Mucosa of gallbladder (tissue), 1 donor: ENCODE measurements at places on chromosomes 7 and 10. TPM values are rescaled to one million over a fixed set of nuclear protein-coding genes. Genes with fewer than 3 reads are reported as not detected.

- DNase-seq = no peak
These were observed 59.4 kb downstream of the MTPN start for GRCh38 chr7:135917721-135918120.

DNA sequence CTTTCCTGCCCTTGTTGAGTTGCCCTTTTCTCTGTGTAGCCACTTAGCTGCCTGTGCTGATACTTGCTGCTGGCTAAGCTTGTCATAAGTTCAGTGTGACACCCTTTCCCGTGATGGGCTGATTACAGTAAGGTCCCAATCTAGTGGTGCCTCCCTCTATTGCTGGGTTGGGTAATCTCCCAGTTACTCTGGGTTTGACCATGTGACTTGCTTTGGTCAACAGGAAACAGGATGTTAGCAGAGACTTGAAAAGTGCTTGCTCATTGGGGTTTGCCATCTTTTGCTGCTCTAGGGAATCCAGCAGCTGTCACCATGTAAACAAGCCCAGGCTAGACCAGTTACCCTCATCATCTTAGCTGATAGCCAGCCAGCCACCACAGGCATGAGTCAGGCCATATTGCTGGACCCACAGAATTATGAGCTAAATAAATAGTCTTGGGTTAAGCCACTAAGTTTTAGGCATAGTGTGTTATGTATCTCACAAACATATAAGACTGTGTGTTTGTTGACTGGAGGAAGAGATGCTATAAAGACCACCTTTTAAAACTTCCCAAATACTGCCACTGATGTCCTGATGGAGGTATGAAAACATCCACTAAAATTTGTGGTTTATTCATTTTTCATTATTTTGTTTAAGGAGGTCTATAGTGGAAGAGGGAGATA is 4.0 kb upstream of the LEP start:
- no peak for DNase-seq

DNA sequence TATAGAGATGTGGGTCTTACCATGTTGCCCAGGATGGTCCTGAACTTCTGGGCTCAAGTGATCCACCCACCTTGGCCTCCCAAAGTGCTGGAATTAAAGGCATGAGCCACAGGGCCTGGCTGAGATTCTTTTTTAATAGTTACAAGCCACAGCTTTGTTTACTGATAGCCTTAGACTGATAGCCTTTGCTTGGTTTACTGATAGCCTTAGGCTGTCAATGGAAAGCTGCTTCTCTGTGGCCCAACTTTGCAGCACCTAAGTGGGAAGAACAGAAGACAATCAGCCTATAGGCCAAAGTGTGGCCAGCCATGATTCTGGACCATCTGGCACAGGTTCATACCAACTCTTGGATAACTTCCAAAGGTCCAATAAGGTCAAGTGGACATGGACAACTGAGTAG is 24.1 kb upstream of the CDCA7L start:
- no peak for DNase-seq

GRCh38 chr10:118793545-118793944 is 38.8 kb upstream of the CACUL1 start:
- peak; percentile 13 for DNase-seq

DNA sequence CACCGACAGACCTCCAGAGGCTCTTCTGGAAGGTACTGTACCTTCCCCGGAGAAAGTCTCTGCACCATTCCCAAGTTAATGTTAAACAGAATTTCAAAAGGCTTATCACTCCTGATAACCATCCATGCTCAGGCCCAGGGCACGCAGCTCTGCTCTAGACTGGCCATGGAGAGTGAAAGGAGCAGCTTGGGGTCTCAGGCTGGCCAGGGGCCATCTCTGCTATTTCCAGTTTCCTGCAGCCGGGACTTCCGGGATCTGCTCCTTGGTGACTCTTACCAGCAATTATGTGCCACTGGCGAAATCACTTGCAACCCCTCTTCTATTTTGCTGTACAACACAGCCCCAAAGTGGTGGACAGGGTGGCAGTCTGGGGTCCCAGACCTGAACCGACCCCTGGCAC is 6.0 kb downstream of the CLDN15 start:
- no peak for DNase-seq

DNA sequence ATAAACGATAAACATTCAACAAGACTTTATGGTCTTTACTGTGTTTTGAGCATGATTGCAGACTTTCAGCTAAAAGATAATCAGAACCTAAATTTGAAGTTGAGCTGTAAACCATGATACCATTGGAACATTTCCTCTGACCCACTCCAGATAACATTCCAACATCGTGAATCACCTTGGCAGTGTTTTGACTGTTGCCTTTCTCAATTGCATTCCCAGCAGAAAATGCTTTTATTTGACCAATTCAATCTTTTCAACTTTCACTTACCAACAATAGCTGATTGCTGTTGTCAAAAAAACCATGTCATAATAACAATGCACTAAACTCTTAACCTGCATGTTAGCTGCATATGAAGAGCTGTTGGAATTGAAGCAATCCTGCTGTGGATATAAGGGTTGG is 165.5 kb downstream of the MDFIC start:
- no peak for DNase-seq

DNA sequence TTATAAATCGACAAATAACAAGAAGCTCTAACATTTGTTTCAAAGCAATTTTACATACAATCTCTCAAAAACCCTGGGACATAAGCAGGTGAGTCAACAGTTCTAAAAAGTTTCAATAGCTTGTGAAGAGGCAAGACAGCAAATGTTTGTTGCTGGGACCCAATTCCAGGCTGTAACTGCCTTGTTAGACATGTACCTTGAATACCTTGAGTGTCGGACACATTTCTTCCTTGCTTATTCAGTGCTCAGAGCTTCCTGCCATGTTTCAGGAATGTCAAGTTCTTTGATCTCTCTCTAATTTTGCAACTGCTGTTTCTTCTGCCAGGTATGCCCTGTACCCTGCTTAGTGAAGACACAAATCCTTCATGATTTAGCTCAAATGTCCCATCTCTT is 5.1 kb downstream of the CH25H start:
- no peak for DNase-seq

GRCh38 chr10:31087851-31088250 is 56.2 kb upstream of the ZNF438 start:
- DNase-seq = no peak

- no peak for DNase-seq
These were observed 9.9 kb upstream of the CALML5 start for GRCh38 chr10:5509236-5509635.

DNA sequence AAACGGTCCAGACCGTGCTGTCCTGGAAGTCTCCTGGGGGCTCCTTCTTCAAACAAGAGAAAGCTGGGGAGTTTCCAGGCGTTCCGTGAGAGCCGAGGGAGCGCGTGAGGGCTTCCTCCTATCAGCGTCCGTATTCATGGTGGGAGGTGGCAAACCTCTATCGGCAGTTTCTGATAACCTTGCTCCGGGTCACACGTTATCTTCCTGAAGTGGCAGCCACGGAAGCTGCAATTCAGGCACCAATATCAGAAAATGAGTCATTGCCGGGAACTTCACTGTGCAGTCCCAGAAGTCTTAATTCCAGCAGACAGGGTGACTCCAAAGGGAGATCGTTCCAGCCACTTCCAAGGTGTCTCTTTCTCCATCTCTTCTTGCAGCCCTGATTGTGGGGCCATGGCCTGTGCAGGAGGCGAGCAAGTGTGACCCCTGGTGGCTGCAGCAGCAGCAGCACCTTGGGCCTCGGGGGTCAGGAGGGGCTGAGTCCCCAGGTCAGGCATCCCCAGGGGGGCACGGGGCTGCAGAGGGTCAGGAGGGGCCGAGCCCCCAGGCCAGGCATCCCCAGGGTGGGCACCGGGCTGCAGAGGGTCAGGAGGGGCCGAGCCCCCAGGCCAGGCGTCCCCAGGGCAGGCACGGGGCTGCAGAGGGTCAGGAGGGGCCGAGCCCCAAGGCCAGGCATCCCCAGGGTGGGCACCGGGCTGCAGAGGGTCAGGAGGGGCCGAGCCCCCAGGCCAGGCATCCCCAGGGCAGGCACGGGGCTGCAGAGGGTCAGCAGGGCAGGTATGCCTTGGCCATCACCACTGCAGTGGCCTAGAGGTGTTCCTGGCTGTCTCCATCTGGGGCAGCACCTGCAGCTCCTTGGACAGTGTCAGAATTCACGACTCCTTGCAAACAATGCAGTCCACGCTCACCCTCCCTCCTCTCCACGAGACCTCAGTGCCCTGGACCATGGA is 538.7 kb downstream of the DNAJB6 start:
- DNase-seq = no peak

DNA sequence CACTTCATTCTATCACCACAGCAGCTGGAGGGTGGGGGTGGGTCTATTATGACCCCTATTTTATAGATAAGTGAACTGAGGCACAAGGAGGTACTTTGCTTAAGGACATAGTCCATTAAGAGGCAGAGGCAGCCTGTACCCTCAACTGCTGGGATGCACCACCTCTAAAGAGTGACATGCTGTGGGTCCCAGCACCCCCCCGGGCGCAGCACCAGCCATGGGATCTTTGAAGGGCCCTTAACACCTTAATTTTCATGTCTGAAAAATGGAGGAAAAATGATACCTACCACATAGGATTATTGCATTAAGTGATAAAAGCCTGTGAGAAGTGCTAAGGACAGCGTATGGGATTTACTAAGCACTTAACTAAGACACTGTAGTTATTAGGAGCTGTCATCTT is 15.4 kb downstream of the ADCYAP1R1 start:
- DNase-seq = no peak

DNA sequence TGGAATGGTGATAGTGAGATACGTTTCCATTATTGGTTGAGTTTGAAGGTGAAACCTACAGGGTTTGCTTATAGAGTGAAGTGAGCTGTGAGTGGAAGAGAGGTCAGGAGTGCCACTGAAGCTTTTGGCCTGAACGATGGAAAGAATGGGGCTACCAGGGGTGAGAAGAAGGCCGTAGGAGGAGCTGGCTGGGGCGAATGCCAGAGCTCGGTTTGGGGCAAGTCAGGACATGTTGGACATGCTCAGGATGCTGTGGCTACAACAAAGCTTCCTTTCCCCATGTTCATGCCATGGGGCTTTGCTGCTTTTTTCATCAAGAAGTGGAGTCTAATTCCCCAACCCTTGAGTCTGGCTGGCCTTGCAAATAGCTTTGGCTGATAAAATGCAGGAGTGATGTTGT is 253.7 kb downstream of the GLRX3 start:
- no peak for DNase-seq

- DNase-seq = no peak
These were observed 339.5 kb upstream of the TPK1 start for GRCh38 chr7:145175366-145175765.

DNA sequence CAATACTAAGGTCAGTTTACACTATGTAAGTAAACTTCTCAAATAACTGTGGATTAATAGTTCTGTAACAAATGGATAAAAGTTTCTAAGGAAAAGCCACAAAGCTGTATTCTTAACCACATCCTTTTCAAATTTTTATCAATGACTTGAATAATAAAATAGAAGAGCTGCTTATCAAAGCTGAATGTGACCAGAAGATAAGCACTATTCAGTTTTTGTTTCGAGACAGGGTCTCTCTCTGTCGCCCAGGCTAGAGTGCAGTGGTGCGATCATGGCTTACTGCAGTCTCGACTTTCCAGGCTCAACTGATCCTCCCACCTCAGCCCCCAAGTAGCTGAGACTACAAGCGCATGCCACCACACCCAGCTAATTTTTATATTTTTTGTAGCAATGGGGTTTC is 17.0 kb downstream of the UPF2 start:
- no peak for DNase-seq

GRCh38 chr10:124643330-124644009 is 100.7 kb downstream of the FAM53B start:
- no peak for DNase-seq

DNA sequence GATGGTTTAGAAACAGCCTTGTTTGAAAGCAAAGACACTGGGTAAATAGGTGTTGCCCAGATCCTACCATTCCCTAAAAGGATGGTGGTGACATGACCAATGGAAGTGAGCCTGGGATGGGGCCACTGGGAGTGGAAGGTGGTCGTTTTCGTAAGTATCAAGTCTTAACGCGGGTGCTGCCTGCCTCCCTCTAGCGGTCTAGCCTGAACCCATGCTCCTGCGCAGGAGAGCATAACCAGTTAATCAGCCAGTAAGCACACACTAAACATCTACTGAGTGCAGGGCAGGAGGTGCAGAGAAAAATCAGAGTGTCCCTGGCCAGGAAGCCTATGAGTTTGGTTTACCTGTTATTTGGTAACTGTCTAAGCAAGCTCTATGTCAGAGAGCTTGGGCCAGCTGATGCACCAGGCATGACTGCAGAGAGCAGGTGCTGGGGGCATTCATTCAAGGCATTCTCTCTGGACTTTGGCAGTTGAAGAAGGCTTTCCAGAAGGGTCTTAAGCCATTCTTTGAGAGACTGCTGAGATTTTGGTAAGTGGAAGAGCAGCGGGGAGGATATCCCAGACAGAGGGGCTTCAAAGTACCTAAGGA is 930 bp downstream of the GARIN1A start:
- DNase-seq = no peak

GRCh38 chr10:1476455-1476803 is 260.9 kb downstream of the ADARB2 start:
- DNase-seq = no peak

DNA sequence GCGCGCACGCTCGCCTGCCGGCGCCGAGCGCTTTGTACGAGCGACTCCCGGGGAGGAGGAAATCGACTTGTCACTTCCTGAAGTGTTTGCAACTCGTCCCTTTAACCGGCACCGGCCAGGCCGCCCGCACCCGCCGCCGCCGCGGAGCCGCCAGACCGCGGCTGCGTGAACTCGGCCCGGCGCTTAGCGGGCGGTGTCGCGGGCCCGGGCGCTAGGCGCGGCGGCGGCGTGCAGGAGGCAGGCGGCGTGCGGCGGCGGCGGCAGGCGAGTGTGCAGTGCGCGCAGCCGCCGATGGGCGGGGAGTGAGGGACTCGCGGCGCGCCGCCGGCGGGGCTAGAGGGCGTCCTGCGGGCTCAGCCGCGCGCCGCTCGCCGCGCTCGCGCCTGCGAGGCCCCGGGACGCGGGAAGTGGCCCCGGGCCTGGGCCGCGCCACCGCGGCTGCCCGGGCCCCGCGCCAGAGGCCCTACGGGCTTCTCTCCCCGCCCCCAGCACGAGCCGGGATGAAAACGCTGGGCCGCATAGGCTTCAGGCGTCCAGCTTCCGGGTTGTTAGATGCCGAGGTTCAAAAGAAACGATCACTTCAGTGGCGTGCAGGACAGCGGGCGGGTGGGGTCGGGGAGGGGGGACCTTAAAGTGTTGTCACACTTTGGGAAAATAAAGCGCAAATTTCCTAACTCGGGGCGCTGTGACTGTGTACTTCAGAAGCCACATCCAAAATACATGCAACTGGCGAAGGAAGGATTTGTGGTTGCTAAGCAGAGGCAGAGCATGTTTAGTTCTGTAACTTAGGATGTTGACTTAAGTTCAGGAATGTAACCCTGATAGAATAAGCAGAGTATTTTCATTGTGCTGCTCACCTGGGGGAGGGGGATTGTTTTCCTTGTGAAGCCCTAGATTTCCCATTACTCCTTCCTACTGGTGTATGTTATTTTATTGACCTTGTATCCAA is at the start of gene FAM53B:
TSS of gene FAM53B (minus strand) at position 277 of the 949 bp plus-strand sequence. CDS start 37,665 bp downstream, outside the sequence.
- DNase-seq = peak; percentile 77

Gene MTG1
- 50.6 TPM for total RNA-seq

Gene C10orf62
- 1.0 TPM for total RNA-seq

Gene AKR1B15
- 43.2 TPM for total RNA-seq

Gene IL2RA
- total RNA-seq = 1.4 TPM

Gene TRIL
- total RNA-seq = 1.4 TPM

Gene HHEX
- total RNA-seq = 69.2 TPM

Gene MOGAT3
- 0.14 TPM for total RNA-seq

Gene CYP2C18
- 45.8 TPM for total RNA-seq
